ENCODE measurements at places on chromosomes 2 and 18.

- DNase-seq = no peak
Measured at GRCh38 chr2:226488034-226488433, 311.6 kb downstream of the IRS1 start.

- DNase-seq = peak; percentile 48
Measured at GRCh38 chr18:31162419-31162793, 250 bp downstream of the DSC1 start.

DNA sequence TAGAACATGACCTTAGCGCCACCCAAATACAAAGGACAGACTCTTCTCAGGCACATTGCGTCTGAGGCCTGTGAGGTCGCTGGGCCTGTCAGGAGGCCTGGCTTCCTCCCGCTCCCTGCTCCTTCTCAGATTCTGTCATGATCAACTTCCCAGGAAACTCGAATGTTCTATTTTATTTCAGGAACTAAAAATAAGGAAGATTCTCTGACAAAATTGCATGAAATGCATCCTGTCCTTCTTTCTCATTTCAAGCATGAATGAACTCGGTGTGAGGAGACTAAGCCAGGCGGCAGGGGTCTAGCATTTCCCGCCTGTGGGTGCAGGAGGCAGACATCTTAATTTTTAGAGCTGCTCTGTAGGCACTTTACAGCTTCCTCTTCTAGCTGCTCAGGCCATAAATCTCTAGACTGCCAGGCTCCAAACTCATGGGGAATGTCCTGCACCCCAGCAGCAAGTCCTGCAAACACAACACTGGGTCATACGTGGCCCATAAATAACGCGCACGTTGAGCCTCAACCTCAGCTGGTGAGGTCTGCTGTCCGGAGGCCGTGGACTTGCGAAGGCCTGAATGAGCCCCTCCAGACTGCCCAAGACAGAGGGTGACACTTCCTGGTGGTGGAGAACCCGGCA is 109.7 kb upstream of the ZNF236 start:
- DNase-seq = no peak

DNA sequence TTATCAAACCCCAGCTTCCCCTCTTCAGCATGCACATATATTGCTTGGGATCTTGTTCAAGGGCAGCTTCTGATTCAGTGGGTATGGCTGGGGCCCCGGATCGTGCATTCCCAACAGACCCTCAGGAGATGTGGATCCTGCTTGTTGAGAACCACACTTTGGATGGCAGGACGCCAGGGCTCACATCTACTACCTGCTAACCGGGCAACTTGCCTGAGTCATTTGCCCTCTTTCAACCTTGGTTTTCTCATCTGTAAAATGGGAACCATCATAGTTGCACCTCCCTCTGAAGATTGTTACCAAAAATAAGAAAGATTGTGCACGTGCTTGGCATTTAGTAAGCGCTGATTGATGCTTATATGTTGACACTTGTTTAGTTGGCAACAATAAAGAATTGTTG is 154.6 kb downstream of the ACKR3 start:
- no peak for DNase-seq

GRCh38 chr18:21183670-21184069 is 58.4 kb upstream of the GREB1L start:
- no peak for DNase-seq

DNA sequence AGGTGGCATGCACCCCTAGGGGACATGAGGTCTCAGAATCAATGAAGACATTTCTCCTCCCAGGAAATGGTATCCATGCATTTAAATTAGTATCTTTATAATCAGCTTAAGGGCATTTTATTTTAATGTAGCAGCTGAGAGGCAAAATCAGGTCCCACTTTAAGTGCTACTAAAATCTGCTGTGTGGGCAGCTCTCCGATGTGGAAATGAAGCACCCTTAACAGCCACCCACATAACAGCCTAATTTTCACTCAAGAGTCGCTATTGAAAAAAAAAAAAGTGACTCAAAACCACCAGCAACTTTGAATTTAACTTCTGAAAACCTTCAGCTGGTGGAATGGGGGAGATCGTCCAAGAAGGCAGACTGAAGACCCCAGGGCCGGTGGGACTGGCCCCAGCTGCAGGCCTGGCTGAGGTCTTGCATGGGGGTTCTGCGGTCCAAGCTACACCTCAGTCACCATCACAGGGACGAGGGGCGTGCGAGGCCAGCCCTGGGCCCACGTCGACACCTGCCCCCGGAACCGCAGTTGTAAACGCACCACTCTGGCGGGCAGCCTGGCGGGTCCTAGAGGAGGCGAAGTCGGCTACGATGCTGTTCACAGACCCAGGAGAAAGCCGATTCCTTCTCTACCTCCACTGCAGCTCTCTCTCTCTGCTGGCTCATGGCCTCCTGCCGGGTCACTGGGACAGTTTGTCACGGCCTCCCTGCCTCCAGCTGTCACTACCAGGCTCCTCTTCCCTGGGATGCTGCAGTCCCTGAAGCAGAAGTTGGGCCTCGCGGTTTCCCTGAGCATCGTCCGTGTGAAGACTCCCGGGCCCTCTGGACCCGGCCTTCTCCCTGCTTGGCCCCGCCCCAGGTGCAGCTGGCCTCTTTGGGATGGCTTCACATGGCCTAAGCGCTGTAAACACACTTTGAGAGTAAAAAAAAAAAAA is 111.9 kb downstream of the KCNF1 start:
- DNase-seq = peak; percentile 49

DNA sequence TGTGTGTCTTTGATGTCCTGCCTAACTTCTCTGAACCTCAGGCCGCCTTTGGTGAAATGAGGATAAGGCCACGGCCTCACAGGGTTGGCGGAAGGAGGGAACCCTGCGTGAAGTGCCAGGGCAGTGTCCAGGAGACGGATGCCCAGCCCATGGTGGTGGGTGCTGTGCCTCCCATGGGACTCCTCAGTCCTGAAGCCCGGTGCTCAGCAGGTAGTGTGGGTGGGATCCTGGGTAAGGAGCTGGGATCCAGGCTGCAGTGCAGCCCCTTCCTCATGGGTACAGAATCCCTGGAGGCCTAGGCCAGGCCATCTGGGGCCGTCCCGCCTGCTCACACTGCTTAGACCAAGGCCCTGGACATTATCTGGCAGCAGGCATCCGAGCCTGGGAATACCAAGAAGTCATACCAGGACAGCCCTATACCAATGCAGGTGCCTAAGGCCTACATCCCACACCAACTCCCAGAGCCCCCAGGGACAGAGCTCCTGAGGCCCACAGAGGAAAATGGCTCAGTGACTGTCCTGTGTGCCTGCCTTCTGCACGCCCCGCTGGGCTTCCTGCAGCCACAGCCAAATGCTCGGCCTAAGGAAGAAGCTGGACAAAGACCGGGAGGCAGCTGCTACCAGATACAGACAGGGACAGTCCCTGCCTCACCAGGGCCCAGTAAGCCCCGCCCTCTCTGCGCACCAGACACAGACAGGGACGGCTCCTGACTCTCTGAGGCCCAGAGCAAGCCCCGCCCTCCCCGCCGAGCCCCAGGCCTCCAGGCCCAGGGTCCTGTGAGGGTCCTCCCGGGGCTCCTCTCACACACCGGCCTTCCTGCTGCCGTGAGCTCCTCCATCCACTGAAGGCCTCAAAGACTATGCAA is 78.0 kb downstream of the NDUFA10 start:
- DNase-seq = peak; percentile 22

DNA sequence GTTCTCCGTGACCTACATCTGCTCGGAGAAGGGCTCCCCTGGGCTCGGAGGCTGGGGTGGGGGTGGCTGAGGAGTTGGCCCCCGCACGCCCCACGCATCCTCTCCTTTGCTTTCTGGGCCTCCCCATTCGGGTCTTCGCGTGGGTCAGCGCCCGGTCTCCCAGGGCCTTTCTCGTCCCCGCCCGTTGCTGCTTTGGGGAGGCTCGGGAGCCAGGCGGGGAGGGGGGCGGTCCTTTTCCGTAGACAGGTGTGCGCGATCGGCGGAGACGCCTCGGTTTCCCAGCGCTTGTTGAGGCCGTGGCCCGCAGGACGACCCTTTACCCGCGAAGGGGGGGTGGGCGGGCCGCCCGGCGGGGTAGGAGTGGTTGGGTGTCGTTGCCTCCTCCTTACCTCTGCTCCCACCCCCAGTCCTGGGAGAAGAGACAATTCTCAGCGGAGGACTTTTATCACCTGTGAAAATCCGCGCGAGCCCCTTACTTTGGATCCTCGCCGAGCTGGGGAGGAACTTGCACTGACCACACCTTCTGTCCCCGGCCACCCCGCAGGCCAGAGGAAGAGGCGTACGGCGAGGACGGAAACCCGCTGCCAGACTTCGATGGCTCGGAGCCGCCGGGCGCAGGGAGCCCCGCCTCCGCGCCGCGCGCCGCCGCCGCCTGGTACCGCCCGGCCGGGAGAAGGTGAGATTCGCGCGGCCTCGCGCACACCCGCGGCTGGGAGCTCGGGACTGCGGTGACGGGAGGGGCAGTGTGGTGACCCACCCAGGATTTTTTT is 2.6 kb downstream of the ADCYAP1 start:
- peak; percentile 78 for DNase-seq

GRCh38 chr18:22368021-22368420 is 49.7 kb downstream of the CTAGE1 start:
- no peak for DNase-seq

GRCh38 chr2:198890490-198890889 is 567.2 kb downstream of the SATB2 start:
- DNase-seq = no peak

DNA sequence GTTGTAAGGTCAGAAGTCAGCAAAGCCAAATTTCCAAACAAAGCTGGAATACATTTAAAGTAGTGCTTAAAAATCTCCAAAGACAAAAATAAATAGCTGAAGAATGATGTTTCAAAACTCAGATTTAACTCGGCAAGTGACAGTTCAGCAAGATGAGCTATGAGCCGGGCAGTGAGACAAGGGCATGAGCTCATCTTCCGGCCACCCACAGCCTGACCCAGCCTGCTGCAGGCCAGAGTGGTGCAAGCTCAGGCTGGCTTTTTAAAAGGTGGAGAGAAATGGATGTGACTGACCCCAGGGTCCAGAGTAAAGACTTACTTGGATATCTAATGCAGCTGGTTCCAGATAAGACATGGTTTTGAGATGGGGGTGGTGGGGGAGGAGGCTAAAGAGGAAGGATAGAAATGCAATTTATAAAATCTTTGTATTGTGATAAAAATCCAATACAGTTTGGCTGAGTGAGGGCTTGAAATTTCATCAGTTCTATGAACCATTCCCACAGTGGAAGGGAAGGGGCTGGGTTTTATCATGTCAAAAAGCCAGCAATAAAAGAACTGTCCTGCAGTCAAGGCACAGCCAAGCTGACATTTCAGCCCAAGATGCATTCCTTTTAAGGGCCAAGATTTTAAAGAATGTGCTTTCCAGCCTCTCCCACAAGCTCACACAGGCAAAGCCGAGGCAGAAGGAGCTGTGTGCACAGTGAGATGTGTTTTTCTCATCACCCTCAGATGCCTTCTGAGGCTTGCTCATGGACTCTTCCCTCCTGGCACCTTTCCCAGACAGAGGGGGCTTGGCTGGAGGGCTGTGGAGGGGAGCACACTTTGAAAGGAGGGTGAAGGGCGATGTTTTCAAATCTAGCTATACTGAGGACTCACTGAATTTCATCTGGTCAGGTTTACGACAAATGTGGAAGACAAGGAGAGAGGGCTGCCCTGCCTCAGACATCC is 97.9 kb upstream of the KLHL29 start:
- DNase-seq = no peak

GRCh38 chr18:58865701-58866065 is 1.0 kb downstream of the ZNF532 start:
- peak; percentile 43 for DNase-seq

DNA sequence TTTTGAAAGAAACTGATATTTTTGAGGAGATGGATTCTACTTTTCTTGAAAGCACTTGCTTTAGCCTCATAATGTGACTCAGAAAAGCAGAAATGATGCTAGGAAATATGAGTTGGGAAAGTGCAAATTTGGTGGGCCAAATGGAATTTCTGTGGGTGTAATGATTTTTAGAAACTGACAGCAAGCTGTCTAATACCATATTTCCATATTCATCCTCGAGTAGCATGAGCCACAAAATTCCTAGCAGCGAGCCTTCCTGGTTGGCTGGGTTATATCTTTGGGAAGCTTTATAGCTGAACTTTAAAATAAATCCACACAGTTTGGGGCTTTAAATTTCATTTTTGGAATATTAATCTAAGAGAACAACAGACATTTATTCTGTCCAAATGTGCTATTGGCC is 190.0 kb downstream of the DSC3 start:
- DNase-seq = no peak

DNA sequence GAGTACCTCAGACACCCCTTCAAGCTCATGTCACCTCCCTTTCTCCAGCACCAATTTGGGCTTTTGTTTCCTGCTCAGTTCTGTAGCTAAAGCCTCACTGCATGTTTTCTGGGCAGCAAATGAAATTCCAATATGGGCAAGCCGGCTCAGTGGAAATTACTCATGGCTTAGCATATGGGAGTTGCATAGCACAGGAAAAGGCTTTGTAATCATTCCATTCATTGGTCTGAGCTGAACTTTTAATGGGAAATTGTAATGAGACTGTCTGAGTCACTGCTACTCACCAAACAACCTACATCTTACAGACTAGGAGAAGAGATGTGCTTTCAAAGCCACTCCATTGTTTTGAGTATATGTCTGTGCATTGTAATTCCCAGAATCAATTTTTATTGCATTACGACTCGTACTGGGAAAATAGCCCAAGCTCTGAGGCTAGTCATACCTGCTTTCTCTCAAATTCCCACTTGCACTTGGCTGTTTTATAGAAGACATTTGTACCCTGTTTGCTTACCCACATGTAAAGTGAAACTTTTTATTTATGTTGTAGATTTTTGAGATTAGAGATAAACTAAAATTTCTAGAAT is 139.5 kb upstream of the LRATD1 start:
- DNase-seq = no peak

DNA sequence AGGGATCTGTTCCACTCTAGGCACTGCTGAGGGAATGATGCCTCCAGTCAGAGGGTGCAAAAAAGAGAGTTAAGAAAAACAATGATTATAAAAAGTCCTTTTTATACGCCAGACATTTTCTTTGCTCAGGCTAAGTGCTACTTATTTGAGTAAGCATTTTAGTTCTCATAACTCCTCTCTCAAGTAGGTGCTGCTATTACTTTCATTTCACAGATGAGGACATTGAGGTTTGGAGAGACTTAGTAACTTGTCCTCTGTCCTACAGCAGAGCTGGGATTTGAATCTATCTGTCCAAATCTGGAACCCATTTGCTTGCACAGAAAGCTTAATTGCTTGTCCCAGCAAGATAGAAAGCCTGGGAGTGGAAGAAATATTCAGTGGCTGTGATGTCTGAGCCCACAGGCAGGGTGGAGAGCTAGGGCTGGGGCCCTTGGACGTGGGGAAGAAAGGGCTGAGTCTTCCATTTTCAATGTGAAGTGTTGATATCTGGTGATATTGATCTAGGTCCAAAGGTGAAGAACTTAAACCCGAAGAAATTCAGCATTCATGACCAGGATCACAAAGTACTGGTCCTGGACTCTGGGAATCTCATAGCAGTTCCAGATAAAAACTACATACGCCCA is 5.8 kb downstream of the IL37 start:
- no peak for DNase-seq

GRCh38 chr2:19868224-19868623 is 33.6 kb downstream of the TTC32 start:
- DNase-seq = no peak

DNA sequence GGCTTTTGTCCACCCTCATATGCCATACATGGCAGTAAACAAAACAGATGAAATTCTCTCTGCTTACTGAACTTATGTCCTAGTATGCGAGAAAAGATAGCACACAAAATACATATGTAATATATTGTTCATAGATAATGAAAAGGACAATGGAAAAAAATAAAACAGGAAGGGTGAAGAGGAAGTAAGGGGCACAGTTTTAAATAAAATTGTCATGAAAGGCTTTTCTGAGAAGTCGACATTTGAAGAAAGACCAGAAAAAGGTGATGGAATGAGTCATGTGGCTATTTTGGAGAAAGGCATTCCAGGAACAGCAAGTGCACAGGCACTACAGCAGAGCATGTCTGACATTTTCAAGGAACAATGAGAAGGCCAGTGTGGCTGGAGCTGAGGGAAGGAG is 56.4 kb downstream of the KCNH7 start:
- no peak for DNase-seq

Measured in endodermal cell (in vitro differentiated cells).